Stimulated activated CD4-positive, alpha-beta T cell treated with anti-CD3 and anti-CD28 coated beads, TNF-alpha, amount 100 ng/mL, for 24 hours (primary cell): ENCODE measurements at places on chromosomes 11 and 22.

DNA sequence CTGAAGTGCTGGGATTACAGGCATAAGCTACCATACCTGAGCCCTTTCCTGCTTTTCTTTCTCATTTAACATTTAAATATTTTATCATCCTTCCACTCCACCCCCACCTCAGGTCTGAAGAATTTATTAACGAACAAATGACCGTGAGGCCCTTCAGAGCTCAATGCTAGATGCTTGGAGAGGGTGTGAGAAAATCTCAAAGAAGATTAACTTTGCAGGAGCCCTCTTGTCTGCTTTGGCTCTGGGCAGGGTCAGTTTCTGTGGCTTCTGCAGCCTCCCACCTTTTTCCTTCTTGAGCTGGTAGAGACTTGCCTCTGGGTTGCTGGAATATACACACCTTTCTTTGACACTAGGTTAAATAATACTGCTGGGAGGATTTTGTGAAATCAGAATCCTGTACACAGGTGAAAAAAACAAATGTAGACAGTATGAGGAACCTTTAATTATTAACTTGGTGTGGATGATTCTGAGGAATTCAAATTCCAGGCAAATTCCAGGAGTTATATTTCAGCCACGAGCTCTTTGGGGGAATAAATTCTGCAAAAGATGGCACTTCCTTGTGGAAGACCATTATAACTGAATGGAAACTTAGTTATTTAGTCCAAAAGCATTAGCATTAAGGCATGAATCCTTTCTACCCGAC lies 3.4 kb upstream of the ZBTB44 start:
- no peak for DNase-seq

DNA sequence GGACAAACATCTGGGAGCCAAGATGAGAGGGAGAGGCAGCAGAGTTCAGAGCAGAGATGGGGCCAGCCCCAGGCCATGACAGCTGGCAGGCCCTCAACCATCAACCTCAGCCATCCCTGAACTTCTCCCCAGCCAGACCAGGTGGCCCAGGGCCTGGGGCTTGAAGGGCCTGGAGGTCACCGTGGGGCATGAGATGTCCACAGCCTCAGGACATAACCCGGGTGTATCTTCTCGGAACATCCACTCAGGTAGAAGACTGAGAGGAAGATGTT lies 12.4 kb upstream of the SLC39A13 start:
- DNase-seq, result no peak

DNA sequence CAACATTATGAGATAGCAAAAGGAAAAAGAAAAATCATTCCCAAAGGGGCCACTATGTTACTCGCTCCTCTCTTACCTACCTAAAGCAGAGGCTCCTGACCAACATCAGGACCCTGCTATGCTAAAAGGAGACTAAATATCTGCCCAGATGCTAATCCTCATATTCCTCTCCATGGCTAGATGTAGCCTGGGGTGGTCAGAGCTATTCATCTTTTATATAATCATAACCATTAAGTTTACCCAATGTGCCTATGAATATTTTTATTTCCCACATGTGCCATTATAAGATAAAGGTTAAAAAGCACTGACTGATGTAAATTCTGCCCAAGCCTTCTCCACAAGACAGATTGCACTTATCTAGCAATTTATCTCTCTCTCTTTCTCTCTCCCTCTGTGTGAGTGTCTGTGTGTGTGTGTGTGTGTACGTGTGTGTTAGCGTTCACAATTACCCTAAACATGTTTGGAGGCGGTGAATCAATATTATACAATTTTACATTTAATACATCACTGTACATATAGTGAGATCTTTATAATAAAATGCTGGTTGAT lies 41.2 kb upstream of the ANO5 start:
- DNase-seq, result no peak

- no peak for DNase-seq
Measured at GRCh38 chr22:39375646-39376045, 23.9 kb upstream of the TAB1 start.

DNA sequence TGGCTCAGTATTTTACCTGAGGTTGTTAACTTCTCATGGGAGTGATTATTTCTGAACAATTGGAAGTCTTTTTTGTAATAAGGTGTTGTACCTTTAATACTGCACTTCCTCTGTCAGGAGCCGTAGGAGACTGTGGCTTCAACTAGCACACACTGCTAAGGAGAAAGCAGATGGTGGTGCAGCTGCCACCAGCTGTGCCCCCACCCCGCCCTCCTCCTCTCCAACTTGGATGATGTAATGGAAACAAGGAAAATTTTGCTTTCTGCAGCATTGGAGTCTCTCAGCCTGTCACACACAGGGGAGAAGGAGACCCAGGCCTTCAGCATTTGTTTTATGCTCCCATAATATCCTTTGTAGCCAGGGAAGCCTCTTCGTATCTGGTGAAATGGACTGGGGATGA lies 91.2 kb downstream of the TEAD1 start:
- no peak for DNase-seq

DNA sequence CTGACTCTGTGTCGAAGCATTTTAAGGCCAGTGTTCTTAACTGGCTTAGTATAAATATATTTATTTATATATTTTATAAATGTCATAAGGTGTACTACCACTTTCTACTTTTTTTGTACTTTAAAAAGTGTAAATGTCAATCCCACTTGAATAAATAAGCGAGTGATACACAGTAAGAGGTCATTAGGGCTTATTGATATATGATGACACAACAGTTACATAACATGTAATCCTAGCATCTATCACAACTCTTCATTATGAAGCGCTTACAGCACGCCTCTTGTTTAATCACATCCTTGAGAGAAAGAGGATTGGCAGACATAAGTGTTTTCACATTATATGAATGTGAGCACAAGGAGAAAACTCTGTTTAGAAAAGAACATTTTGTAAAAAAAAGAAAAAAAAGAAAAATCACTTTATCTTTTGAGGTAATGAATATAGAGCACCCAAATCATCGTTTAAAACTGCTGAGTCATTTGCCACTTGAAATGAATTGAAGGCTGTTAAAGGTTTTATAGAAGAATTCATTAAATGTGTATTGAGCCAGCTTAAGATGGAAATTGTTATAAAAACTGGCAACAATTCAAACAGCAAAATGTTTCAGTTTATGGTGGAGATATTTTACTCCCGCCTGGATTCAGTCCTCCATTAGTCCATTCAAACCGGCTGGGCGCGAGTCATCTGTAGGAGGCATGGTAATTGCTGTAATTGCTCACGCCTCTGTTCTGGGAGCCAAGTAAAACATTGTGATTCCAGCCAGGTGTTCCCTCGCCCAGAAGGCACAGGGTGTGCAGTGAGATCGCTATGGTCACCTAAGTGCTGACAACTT lies 627.3 kb upstream of the KIRREL3 start:
- DNase-seq, result no peak

GRCh38 chr22:19995611-19996339 lies 20.8 kb downstream of the ARVCF start:
- no peak for DNase-seq

- peak; percentile 15 for DNase-seq
Measured at GRCh38 chr11:910044-910588, 494 bp downstream of the CHID1 start.

- peak; percentile 60 for DNase-seq
Measured at GRCh38 chr11:1202776-1203504, 19.9 kb upstream of the MUC5B start.

- no peak for DNase-seq
Measured at GRCh38 chr11:75548595-75549272, 13.3 kb upstream of the SERPINH1 start.

- no peak for DNase-seq
Measured at GRCh38 chr22:17443405-17444203, 74.3 kb downstream of the CECR2 start.

DNA sequence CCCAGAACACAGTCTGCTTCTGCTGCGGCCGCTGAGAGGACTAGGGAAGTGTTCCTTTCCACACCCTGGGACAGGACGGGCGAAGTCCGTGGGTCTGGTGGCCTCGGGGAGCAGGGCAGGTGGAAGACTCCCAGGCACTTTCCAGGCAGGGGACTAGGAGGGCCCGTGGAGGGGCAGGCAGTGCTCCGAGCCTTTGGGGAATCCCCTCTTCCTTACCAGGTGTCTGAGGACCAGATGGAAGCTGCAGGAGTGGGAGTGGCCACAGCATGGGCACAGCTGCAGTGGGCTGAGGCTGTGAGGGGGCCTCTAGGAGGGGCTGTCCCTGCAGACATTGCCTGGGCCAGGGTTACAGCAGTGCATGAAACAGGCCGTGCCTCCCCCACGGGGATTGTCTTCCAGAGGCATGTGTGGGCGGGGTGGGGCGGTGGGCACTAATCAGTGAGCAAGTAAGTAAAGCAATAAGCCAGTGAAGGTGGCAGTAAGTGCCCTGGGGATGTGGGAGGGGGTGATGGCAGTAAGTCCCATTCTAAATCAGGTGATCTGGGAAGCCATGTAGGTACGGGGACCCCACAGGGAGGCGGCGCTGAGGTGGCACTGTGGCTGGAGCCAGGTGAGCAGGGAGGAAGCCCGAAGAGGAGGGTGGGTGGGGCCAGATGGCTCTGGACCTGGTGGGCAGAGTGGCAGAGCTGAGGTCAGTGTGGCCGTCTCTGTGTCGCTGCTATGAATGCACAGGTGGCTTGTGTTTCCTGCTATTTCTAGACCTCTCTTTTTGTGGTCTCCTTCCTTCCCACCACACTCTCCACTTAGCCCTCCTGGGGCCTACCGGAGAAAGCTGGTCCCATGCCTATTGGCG lies 66.4 kb downstream of the CTTN start:
- no peak for DNase-seq

DNA sequence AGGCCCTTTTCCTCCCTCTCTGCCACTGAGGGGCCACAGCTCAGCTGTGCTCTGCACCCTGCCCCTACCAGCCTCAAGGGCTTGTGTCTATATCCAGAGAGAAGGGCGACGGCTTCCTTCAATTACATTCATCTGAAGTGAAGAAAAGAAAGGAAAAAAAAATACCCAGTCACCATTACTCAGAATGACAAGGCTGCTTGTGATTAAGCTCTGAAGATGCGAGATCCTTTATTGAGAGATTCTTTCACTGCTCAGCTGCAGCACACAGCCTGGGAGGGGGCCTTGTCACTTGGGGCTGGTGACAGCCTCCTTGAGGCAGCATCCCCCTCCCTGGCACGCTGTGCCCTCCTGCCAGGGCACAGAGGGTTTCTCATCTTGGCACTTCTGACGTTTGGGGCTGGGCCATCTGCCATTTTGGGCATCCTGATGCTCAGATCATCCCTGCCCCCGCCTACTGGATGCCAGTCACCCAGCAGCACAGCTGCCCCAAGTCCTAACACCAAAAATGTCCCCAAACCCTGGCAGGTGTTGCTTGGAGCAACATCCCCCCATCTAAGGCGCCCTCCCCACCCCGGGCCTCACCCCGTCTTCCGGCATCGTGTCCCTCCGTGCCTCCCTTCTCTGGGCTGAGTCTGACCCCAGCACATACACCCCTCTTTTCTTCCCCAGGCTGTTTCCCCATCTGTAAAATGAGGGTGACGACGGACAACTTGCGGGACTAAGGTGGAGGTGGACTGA lies 1394.7 kb downstream of the BRD1 start:
- no peak for DNase-seq

GRCh38 chr22:47918276-47918921 lies 1155.9 kb downstream of the TBC1D22A start:
- DNase-seq, result no peak

DNA sequence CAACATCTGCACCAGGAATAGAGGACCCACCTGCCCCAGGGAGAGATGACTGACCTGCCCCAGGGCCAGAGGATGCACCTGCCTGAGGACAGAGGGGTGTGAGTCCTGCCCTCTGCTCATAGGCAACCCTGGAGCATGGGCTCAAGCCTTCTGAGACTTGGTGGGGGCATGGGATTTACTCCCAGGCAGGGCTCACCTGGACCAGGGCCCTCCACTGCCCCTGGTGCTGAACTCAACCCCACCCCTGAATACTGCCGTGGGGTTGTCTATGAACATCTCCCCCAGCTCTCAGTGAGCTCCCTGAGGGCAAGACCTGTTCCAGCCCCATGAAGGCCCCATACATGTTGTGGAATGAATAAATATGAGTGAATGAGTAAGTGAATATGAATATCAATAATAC lies 33.8 kb upstream of the MUC5AC start:
- no peak for DNase-seq

DNA sequence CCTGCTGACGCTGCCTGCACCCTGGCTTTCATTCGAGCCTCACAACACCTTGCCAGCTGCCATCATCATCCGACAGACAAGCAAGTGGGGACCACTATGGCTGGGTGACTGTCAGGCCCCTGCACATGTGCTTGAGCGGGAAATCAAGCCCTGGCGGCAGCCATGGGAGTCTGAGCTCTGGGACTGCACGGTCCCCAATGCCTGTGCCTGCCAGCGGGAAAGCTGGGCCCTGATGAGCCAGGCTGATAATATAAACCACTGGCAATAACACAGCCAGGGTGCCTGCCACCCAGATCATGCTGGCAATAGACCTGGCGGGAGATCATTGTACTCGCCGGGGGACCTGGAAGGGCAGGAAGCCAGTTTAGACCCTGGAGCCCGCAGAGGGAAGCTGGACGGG lies 2.5 kb downstream of the FGF3 start:
- DNase-seq, result no peak

DNA sequence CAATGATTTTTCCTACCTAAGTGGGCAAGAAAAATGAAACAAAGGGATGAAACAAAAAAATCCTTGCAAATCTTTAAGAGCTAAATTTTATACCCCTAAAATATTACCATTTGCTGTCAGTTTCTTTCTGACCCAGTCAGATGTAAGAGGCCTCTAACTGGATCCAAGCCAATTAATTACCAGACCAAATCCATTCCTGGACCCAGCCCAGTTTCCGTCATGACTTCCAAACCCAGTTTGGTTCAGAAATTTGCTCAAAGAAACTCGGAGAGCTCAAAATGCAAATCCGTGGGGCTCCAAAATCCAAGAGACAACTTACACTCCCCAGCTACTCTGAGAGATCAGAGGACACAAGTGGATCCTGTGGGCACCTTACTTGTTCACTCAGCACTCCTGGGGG lies 46.8 kb downstream of the TRIM44 start:
- DNase-seq, result no peak

- no peak for DNase-seq
Measured at GRCh38 chr11:90407350-90407749, 184.5 kb upstream of the CHORDC1 start.

- DNase-seq, result no peak
Measured at GRCh38 chr11:118705111-118705741, 25.8 kb upstream of the TREH start.

- peak; percentile 22 for DNase-seq
Measured at GRCh38 chr11:76234416-76235232, 28.3 kb upstream of the WNT11 start.

DNA sequence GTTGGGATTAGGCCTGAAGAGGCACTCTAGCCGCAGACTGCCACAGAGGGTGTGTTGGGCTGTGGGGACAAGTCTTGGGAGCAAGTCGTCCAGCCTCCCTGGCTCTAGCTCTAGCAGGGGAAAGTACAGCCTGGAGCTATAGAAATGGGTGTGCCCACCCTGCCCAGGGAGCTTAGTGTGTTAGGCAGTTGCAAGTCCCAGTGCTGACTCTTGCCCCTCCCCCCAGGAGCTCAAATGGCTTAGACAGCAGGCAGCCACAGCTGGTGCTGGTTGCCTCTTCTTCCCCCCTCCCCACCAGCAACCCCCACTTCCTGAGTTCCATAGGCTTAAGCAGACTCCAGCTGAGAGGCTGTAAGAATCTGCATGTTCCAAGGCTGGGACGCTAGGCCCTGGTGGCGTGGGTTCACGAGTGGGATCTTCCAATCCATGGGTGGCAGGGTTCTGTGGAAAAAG lies 61.2 kb downstream of the GUCY1A2 start:
- no peak for DNase-seq
